Inflammatory macrophage (primary cell): ENCODE measurements at places on chromosomes 3 and 15.

DNA sequence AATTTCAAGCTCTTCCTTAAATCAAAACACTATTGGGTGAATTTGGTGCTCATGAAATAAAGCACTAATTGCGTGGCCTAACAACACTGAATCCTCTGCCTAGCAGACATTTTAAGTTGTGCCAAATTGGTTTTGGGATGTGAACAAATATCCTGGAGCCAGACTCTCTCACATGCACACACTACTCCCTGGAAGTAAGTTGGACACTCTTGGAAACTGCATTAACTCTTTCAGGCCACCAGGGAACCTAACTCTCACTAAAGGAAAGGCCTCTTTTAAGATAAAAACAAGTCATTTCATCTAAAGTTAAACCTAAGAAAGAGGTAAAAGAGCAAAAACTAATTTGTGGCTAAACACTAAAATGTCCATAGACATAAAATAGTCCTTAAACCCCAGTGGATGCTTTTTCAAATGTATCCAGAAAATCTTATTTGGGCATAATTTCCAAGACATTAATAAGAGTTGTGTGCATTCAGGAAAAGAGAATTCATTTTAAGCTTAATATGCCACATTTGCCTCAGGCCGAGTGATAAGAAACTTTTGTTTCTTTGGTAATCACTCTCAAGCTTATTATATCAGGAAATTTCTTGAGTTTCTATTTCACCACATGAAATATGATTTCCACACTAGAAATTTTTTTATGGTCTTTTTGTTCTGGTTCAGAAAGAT is 61.8 kb downstream of the ZBTB20 start:
- no peak for DNase-seq

- DNase-seq = peak; percentile 28
These were observed 5.8 kb upstream of the GLCE start for GRCh38 chr15:69154684-69155083.

- DNase-seq = no peak
These were observed 107.3 kb upstream of the ANKRD28 start for GRCh38 chr3:15905041-15905440.

GRCh38 chr15:60423537-60423936 is 25.8 kb upstream of the ANXA2 start:
- DNase-seq = peak; percentile 47
